ENCODE measurements at places on chromosomes 3 and 15.

GRCh38 chr3:73547427-73548248, 77.1 kb downstream of the PDZRN3 start:
- no peak for DNase-seq

DNA sequence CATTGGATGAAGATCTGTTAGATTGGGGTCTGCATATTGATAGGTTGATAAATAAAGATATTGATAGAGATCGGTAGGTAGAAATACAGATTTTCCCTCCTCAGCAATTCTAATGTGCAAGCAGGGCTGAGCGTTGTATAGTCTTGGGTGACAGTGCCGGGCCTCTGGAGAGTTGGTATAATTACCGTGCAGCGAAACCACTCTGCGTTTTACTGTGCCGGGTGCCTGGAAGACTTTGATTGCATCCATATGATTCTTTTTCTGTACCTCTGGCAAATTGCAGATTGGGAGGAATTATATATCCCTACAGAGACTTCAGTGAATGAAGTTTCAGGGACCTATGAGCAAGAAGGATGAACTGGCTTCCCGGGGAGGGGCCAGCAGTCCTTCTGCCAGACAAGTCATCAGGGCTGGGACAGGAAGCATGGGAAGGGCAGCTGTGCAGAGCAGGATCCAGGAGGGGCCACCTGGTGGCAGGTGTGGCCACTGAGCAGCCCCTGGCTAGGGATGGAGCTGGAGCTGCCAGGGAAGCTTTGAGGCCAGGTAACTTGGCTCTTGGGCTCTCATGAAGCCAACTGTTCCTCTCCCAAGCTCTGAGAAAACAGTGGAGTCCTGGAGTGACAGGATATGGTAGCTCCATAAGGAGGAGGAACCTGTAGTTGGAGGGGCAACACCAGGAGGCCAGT, 132.5 kb downstream of the APBA2 start:
- DNase-seq = no peak

GRCh38 chr15:46091860-46092450, 457.1 kb downstream of the SQOR start:
- DNase-seq = no peak

- no peak for DNase-seq
Measured at GRCh38 chr3:15982667-15983196, 185.0 kb upstream of the ANKRD28 start.

GRCh38 chr15:80191897-80192595, 39.2 kb downstream of the FAH start:
- DNase-seq = no peak

DNA sequence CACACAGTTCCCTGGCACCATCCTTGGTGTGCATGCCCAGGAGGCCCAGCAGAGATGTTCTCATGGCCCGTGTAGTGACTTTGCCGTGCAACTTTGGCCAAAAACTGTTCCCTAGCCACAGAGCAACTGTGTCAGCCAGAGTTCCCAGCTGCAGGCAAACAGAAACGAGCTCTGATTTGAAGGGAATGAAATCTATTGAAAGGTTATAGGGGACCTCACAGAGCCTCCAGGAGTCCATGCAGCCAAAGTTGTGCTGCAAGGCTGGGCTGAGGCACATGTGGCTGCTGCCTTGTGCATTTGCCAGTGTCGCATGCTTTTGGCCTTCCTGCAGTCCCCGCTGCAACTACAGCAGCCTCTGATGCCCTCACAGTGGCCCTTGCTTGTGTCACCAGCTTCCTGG, 70.5 kb downstream of the PLXNA1 start:
- no peak for DNase-seq

GRCh38 chr3:13896473-13897154, 16.7 kb upstream of the WNT7A start:
- no peak for DNase-seq

GRCh38 chr3:143650827-143651226, 197.4 kb downstream of the SLC9A9 start:
- DNase-seq = no peak

GRCh38 chr15:66865622-66866611, 163.9 kb downstream of the SMAD6 start:
- no peak for DNase-seq

DNA sequence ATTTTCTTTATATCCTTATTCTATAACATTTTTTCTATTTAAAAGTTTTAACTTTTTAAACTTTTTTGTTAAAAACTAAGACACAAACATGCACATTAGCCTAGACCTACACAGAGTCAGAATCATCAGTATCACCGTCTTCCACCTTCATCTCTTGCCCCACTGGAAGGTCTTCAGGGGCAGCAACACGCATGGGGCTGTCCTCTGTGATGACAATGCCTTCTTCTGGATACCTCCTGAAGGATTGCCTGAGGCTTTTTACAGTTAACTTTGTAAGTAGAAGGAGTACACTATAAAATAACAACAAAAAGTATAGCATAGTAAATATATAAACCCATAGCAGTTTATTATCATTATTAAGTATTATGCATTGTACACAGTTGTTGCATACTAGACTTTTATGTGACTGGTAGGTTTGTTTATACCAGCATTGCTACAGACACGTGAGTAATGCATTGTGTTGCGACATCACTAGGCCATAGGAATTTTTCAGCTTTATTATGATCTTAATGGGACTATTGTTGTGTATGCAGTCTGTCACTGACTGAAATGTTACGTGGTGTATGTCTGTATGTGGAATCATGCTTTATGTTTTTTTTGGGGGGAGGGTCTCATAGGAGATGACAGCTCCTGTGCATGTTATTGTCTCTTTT, 18.2 kb downstream of the ATP1B3 start:
- no peak for DNase-seq

- DNase-seq = no peak
Measured at GRCh38 chr15:96388673-96389072, 58.2 kb downstream of the NR2F2 start.
